ENCODE measurements at places on chromosomes 1 and 21.

GRCh38 chr1:230394741-230395140 lies 31.4 kb downstream of the PGBD5 start:
- DNase-seq: no peak

DNA sequence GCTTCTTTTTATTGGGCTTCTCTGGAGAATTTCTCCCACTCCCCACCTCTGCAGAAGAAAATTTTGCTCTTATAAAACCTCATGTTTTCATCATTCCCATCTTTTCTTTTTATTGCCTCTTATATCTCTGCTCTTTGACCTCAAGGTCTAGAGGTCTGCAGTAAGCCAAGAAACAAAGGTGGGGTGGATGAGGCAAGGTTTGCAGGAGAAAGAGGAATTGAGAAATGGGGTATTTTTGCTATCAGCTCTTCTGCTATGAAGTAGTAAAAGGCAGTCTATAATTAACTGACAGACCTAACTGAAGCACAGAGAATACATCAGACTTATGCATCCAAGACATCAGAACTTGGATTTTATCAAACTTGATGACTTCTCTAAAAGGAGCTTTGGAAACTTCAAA lies 22.9 kb downstream of the SYT11 start:
- no peak for DNase-seq

DNA sequence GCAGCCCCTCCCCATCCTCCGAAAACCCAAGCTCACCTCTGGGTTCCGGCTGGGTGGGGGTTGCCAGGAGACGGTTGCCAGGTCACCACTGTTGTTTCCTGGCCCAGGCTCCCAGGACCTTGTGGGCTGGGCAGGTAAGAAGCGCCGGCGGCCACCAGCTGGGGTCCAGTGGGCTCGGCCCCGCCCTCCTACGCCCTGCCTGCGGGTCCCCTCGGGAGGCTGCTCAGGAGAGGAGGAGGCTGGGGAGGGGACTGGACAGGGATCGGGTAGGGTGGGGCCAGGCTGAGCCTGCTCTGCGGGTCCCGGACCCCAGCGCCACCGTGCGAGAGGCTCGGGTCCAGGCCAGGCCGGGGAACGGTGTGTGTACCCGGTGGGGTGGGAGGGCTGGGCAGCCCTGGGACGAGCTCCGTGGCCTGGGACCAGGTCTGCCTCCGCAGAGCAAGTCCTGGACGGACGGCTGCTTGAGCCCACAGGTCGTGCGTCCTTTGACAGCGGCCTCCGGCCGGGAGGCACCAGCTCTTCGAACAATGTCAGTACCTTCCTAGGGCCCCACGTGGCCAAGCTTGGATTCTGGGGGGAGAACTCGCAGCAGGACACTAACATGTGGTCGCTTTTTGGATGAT lies at the start of gene TTLL10:
TSS of gene TTLL10 (plus strand) at position 88 of the 623 bp plus-strand sequence. CDS start 5,336 bp downstream, outside the sequence.
- peak; percentile 26 for DNase-seq

- no peak for DNase-seq
Measured at GRCh38 chr1:27138368-27138767, 16.6 kb downstream of the SLC9A1 start.

DNA sequence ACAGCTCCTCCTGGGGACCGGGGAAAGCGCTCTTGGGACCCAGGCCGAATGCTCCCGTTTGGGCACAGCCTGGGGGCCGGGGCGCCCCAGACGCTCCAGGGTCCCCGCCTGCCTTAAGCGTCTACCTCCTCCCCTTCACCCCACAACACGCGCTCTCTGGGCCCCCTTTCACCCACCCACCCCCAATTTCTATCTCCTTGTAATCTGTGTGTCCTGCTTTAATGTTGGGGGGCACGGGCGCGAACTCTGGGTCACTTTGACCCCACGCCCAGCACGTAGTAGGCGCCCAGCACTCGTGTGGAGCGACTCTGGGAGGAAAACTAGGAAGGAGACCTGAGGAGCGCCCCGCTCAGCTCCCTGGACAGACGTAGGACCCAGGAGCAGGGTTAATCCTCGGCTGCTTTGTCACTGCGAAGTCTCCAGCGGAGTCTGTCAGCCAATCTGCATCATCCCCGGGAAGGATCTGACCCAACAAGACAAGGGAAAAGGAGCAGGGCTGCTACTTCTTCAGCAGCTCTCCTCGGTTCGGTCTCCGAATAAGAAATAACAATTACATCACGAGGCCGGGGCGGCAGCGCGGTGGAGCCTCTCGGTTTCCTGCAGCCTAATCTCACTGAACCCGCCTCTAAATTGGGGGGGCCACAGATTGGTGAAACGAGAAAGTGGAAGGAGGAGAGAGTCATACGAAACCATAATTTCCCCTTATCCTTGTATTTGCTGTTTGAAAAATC lies 757 bp upstream of the NRIP1 start:
- DNase-seq: peak; percentile 51

DNA sequence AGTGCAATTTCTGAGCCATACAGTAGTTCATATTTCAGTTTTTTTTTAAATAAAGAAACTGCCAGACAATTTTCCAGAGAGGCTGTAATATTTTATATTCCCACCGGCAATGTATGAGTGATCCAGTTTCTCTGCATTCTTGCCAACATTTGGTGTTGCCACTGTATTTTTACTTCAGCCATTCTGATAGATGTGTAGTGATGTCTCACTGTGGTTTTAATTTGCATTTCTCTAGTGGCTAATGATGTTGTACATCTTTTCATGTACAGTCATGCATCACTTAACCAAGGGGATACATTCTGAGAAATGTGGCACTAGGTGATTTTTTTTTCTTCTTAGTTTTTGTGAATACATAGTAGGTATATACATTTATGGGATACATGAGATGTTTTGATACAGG lies 99.6 kb downstream of the CENPF start:
- no peak for DNase-seq

- no peak for DNase-seq
Measured at GRCh38 chr1:36285443-36286101, 20.6 kb upstream of the SH3D21 start.

DNA sequence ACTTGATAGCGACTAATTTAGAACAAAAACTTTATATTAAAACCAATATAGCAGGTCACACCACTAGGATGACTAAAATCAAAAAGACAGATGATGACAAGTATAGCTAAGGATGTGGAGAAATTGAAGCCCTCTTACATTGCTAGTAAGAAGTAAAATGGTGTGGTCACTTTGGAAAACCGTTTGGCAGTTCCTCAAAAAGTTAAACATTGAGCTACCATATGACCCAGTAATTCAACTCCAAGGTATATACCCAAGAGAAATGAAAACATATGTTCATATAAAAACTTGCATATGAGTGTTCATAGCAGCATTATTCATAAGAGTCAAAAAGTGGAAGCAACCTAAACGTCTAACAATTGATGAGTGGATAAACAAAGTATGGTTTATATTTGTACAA lies 13.0 kb upstream of the SERINC2 start:
- no peak for DNase-seq

- DNase-seq: no peak
Measured at GRCh38 chr1:204285436-204286305, 71.9 kb upstream of the GOLT1A start.

DNA sequence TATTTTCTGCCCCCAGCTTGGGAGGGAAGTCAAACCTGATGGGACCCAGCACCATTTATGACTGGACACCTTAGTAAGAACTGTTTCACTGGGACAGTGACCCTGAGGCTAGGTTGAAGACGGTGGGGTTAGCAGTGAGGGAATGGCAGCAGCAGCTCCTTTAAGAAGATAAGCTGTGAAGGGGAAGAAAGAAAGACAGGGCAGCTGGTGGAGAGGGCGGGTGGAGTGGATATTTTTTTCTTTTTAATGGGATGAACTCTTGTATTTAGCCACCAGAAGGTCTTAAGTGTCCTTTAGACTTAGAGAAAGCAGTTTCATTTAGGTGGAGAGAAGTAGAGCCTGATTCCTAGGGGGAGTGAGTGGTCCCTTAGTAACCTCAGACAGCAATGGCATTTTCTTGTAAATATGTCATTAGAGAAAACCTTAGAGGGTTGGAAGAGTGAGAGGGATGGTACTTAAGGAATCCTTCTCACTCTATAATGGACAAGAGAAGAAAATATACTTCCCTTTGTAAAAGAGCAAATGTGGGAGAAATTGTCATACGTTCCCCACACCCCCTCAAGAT lies 187.5 kb downstream of the HHAT start:
- no peak for DNase-seq

- DNase-seq: no peak
Measured at GRCh38 chr1:19484798-19485361, 459 bp downstream of the CAPZB start.

DNA sequence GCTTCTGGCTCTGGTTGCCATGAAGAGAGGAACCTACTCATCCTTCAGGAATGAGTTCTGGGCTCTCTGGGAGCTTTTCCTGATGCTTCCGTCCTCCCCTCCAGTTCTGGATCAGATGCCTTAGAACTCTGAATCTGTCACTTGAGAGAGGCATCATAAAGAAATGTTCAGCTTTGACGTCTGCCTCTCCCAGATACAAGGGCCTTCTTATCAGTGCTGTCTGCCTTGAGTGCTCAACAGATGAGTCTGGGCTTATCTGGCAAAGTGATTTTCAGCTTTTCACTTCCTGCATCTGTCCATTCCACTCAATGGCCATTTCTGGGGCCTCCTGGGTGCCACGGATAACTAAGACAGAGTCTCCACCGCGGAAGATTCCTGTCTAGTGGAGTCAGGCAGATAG lies 12.3 kb upstream of the OTUD3 start:
- no peak for DNase-seq

- DNase-seq: no peak
Measured at GRCh38 chr1:247415423-247416361, at the start of gene NLRP3. NLRP3 (plus strand) TSS chr1:247416173; CDS start chr1:247418801, 2,628 bp downstream.

Measured in stimulated activated CD8-positive, alpha-beta memory T cell treated with anti-CD3 and anti-CD28 coated beads, Interleukin-2, amount 100 ng/mL, for 48 hours (primary cell).